ENCODE measurements at places on chromosomes 7 and 10.

DNA sequence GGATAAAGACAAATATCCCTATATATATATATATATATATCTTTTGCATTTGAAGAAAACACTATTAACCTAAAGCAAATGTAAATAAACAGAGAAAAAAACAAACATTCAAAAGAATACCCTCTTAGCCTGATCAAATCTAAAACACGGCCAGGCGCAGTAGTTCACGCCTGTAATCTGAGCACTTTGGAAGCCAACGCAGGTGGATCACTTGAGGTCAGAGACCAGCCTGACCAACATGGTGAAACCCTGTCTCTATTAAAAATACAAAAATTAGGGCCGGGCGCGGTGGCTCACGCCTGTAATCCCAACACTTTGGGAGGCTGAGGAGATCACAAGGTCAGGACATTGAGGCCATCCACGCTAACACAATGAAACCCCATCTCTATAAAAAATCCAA, 9.2 kb downstream of the ANXA7 start:
- DNase-seq, result no peak

DNA sequence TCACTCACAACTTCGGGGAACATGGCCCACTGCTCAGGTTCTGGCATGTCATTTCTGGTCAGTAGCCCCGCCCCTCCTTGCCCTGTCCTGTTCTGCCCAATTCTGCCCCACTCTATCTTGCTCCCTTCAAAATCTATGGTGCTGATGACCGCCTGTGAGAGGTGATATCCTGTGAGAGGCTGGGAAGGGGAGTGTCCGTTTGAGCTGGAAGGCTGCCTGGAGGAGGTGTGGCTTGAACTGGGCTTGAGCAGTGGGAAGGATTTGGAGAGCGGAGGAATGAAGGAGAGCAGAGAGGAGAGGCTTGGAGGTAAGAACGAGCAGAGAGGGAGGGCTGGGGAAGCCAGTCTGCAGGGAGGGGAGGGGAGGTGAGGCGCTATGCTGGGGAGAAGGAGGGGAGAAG, 145.3 kb downstream of the RPS24 start:
- DNase-seq, result no peak

- no peak for DNase-seq
Observed at GRCh38 chr10:5829267-5829666, 16.0 kb upstream of the GDI2 start.

DNA sequence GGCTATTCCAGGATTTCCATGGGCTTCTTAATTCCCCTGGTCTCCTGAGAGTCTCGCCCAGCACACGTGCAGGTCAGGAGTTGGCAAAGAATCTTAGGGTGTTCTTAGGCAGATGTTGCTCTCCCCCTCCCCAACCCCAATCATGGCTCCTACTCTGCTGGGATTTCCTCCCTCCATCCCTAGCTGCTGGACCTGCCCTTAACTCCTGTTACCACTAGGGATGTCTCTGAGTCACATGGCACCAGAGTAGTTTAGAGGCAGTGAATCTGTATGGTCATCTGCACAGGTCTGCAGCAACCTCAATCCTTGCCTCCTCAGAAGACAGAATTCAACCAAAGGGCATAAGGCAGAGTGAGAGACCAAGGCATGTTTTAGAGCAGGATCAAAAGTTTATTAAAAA, 51.8 kb upstream of the CHST3 start:
- DNase-seq, result no peak

GRCh38 chr7:84188786-84189405, 5.7 kb downstream of the SEMA3A start:
- DNase-seq, result no peak

DNA sequence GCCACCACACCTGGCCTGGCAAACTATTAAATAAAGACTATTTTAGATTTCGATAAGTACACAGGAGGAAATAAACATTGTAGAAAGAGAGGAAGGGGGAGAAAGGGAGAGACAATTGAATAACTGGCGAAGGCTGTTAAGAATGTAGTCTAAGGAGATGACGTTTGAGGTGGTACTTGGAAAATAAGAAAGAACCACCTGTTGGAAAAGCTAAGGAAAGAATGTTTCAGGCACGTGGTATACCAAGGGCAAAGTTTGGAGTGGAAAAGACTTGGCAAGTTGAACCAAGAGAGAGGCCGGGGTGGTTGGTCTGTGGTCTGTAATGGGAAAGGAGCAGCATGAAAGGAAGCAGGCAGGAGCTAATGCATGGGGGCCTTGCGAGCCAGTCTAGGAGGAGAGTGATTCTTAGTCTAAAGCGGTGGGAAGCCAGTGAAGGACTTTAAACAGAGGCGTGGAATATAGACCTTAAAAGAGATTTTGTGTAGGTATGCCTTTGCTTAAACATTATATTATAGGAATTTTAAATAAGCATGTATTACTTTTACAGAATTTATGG, 9.4 kb downstream of the ING3 start:
- no peak for DNase-seq

GRCh38 chr10:74949034-74949832, 122.8 kb downstream of the KAT6B start:
- DNase-seq, result no peak

GRCh38 chr10:80126876-80127275, 5.7 kb upstream of the PLAC9 start:
- DNase-seq, result no peak

- DNase-seq, result no peak
Observed at GRCh38 chr10:46096909-46097575, 51.0 kb upstream of the MSMB start.
